Activated CD4-positive, CD25-positive, alpha-beta regulatory T cell treated with anti-CD3 and anti-CD28 coated beads, Interleukin-2, amount 50 U/mL, for 72 hours (primary cell): ENCODE measurements at places on chromosomes 7 and 10.

DNA sequence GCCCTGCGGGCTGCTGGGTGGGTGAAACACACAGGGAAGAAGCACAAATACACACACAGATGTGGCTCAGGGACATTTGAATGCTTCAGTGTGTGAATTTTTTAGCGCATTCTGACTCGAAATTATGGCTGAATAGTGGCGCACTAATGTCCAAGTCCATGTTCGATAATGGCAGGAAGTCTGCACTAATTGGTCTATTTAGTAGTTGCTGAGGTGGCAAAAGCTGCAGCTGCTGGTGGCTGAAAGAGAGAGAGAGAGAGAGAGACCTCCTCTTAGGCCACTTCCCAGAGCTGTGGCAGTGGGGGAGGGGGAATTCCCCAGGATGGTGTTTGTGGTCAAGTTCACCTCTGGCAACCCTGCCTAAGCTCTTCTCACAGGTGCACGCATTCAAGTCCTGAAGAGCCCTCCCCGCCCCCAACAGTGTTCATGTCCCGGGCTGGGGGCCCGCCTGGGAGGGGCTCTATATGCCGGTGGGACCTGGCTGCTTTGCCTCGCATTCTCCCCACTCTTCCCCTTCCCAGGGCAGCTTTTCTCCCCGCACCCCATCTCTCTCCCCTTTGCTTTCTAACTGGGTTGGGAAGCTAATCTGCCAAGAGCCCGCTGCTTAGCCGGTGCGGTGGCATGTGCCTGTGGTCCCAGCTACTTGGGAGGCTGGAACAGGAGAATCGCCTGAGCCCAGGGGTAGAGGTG lies 6.0 kb upstream of the MNX1 start:
- no peak for DNase-seq

DNA sequence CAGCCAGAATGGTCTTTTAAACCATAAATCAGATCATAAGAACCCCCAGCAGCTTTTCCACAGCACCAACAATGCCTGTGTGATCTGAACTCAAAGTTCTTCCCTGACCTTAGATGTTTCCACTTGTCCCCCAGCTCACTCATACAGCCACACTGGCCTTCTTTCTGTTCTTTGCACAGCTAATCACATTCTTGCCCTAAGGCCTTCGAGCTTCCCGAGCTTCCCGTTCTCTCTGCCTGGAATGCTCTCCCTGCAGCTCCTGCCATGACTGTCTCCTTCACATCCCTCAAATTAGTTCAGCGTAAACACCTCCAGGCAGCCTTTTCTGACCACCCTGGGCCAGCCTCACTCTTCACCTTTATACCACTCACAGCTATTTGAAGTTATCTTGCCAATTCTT lies 166.8 kb upstream of the NFE2L3 start:
- DNase-seq = no peak

DNA sequence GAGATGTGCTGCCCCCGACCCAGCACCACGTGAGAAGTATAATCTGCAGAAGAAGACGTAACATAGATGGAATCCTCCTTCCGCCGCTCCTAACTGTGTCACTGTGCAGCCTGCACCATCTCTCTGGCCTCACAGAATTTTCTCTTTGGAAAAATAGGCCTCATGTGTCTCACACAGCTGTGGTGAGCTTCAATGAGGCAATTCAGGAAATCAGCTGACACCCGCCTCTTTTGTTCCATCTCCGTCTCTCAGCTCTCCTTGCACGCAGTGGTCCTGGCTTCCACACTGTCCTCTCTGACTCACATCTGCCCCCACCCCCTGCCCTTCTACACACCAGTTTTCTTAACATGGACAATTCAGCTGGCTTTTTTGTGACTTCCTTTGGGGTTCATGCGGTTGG lies 7.2 kb downstream of the C10orf90 start:
- DNase-seq = no peak

GRCh38 chr10:8278099-8278498 lies 223.6 kb downstream of the GATA3 start:
- no peak for DNase-seq

DNA sequence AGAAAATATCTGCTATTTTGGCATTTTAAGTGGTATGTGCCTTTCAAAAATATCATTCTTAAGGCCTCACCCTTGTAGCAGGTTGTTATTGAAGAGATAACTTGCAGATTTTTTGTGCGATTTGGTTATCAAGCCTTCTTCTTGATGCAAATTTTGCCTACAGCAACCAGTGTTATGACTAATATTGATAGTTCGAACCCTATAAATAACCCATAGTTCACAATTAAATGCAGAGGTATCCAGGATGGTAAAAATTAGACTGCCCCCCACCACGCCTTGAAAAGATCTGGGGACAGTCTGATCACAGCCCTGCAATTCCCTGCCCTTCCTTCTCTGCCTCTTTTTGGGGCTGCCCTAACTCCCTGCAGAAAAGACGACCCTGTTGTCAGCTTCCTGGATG lies 28.4 kb upstream of the RAPGEF5 start:
- DNase-seq = no peak

DNA sequence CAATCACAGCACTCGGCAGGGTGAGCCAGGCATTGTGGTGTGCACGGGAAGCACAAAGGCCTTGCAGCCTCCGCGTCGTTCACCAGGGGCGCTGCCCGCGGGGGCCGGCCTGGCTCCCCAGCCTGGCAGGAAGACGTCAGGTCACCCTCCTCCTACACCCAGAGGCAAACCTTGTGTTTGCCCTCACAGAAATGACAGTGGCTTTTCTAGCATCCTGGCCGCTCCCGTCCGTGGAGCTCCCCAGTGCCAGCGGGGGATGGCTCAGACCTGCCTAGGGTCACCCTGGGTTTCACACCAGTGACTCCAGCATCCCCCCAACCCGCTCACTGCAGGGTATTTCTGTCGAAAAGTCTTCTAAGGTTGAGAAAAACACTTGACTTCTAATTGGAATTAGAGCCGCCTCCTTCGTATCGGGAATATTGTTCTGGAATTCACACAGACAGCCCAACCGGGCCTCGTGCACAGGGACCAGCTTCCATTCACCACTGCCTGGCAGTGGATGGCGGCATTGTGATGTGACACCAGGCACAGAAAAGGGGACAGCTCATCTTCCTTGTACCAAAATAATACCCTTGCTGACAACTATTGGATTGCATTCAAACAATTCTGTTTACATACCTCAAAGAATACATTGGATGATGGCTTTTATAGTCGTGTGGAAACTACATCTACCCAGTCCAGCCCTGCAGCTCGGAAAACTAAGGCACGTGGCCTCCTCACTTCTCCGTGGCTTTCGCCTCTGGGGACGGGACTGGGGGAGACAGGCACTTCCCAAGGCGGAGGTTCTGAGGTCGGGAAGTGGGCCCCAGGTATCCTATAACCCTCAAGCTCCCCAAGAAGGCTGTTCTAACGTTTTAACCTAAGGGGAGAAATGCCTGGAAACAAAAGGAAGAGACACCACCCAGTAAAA lies 109.0 kb downstream of the EBF3 start:
- no peak for DNase-seq
